ENCODE measurements at places on chromosomes 11 and 22.

DNA sequence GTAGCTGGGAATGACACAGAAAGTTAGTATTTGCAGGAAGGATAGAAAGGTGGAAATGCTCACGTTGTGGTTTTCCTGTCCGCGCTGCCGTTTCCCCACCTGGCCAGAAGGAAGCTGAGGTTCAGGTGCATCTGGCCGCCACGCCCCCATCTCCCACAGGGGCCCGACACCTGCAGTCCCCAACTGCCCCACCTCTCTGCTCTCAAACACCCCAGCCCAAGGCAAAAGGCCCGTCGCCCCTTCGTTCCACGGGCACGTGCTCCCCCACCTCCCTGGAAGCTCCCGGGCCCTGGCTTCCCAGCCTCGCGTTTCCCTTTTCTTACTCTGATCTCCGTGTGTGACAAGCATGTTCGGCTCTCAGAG lies 985.1 kb downstream of the BRD1 start:
- no peak for DNase-seq

- DNase-seq = no peak
These were observed 51.1 kb upstream of the CABP7 start for GRCh38 chr22:29668673-29669072.

- DNase-seq = no peak
These were observed 2.4 kb downstream of the JAM3 start for GRCh38 chr11:134071306-134071705.

DNA sequence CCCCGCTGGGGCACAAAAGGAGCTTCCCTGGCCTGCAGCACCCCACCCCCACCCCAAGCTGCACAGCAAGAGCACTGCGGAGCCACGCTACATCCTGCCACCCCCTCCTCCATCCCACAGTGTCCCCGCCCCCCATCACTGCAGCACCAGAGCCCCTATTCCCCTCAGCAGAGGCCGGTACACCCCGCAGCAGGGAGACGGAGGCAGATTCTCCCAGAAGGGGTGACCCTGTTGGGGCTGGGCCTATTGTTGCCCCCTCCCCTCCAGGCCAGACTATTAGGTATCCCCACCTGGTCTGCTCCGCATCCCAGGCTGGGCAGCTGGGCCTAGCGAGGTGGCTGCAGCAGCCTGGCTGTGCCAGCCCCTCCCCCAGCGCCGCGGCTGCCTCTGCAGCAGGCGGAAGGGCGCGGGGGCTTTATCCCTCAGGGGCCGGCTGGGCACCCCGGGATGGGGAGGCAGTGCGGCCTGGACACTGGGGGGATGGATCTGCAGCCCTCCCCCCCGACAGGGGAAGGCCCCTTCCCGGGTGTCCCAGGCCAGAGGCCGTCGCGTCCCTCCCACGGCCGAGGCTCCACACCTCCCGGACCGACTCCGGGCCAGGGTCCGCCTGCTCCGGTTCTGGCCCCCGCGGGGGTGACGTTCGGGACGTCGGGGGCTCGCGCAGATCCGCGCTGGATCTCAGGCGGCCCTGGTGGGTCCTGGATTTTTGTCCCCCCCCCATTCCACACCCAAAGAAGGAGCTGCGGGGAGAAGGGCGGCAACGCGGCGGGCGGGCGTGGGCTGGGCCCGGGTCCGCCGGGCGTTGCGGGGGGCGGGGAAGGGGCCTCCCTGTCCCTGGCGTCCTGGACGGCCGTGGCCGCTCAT lies 943 bp downstream of the DUSP8 start:
- no peak for DNase-seq

GRCh38 chr11:8138526-8138925 lies 30.3 kb downstream of the RIC3 start:
- DNase-seq = no peak

DNA sequence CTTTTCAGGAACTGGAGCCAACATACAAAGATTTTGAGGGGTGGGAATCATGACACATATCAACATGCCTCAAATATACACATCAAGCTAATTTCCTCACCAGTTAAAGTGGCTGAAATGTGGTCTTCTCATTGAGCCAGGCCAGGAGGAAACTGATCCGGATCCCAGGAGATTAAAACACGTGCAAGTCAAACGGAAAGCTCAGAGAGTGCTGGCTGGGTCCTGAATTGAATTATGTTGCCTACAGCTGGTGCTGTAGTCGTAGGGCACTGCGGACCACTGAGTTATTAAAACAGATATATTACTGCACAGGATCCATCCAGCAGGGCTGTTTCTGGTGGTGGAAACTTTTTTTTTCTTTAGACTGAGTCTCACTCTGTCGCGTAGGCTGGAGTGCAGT lies 14.1 kb upstream of the WNT7B start:
- DNase-seq = no peak

GRCh38 chr11:128942272-128942612 lies 429 bp downstream of the TP53AIP1 start:
- DNase-seq = no peak

DNA sequence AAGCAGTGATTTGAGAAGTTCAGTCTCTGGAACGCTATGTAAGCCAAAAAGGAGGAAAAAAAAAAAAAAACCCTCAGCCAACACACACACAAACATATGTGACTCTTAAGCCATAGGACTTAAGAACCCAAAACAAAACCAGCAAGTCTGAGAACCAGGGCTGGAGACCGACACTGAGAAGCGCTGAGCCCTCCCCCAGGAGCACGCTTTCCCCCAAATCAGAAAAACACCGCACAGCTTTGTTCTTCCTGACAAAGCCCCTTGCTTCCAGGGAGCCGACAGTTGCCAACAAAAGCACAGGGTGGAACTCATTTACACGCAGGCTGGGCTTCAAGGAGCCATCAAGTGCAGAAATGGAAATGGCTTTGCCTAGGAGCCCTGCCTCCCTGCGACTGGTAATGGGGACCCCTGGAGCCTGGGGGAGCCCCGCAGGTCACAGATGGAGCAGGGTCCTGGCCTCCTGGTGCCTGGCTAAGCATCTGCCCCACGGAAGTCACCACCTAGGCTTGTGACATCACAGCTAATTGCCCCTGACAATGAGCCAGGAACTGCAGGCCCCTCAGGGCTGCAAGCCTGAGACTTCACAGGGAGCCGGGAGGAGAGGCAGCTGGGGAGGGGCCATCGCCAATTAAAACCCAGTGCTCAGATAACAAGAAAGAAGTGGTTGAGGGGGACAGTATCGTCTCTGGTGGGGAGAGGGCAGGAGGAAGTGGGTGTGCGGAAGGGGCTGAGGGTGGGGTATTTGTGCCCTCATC lies 66.9 kb downstream of the NFAM1 start:
- peak; percentile 70 for DNase-seq

DNA sequence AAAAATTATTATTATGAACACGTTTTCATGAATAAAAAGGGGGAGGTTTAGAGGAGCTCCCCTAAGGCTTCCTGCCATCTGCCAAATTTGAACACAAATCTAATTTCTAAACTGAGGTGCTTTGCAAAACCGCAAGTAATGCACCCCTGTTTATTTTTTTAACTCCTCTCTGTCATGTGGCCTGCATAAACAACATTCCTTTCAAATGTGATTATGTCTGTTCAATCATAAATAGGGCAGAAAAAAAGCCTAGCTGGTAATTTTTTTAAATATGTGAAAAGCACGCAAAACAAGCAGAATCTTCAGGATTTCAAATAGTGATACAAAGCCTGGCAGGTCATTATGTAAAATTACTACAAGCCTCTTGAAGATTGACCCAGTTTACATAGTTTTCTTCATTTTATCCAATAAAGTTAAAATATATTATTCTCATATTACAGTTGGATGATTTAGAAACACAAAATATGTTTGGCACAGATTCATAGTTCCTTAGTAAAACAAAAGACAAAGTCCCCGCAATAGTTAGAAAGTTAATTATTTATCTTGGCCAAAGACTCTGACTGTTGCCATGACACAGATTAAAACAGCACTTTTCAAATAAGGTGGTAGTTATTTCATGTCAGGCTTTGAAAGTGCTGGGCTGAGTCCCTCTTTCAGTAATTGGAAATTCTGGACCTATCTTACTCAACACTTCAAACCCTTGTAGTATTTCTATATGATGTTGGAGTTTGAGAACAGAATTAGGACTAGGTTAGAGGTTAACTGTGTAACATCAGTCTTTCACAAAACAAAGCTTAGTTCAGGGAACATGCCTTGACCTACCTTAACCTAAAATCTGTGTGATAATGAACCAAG lies 200.3 kb upstream of the MPPED2 start:
- DNase-seq = no peak

- no peak for DNase-seq
These were observed 21.8 kb upstream of the ATXN10 start for GRCh38 chr22:45649809-45650208.

DNA sequence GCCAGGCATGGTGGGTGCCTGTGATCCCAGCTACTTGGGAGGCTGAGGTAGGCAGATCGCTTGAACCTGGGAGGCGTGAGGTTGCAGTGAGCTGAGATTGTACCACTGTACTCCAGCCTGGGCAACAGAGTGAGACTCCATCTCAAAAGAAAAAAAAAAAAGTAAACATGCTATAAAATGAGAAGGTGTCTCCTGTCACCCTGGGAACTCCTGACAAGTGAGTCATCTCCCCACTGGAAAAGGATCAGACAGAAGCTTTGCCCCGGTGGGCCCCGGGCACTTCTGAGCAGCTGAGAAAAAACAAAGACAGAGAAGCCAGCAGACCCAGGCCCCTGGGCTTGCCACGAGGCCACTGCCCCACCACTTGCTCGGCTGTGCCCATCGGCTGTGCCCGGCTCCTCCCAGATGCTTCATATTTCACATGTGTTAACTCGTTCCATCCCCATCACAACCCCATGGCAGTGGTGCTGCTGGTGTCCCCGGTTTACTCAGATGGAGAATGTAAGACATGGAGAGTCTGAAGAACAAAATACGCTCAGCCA lies 22.3 kb downstream of the TTLL1 start:
- DNase-seq = peak; percentile 59

DNA sequence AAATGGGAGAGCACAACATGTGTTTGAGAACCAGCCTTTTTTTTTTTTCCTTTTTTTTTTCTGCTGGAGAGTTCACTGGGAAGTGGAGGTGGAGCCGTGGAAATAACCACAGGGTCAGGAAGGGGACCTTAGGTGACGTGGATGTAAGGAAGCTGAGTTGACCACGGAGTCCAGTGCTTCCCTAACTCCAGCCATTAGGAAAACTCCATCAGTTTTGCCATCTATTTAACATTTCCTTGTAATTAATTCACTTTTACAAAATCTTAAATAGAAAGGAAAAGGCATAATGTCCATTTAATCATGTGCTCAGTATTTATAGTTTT lies 2.0 kb upstream of the CDK2AP2 start:
- no peak for DNase-seq

GRCh38 chr11:107857550-107858216 lies 904 bp downstream of the SLC35F2 start:
- no peak for DNase-seq

DNA sequence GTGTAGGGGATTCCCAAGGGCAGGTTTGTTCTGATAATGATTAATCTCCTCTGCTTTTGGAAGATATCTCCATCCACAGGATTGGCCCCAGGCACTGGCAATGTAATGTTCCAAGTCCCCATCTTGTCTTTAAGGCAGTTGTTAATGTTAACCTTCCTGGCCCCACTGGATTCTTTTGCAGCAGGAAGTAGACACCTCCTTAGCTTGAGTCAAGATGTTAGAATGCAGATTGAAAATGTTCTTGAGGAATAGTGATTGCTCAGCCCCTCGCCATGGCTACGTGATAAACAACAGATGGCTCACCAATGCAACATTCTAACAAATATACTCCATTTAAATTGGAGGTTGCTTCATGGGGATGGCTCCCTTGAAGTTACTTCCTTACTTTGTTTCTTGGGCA lies 7.3 kb downstream of the HEPHL1 start:
- peak; percentile 52 for DNase-seq

DNA sequence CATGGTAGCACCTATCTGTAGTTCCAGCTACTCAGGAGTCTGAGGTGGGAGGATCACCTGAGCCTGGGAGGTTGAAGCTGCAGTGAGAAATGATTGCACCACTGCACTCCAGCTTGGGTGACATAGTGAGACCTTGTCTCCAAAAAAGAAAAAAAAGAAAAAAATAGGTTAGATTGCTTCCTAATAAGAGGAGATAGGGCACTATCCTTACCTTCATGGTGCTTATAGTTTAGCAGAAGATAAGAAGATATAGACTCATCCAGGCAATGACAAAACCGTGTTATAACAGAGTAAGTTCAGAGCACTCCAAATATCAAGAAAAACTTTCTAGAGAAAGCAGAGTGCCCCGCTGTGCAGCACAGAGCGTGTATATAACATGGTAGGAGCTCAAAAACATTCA lies 42.1 kb downstream of the RRP8 start:
- no peak for DNase-seq

GRCh38 chr11:117200813-117201657 lies 1.9 kb downstream of the TAGLN start:
- peak; percentile 34 for DNase-seq

GRCh38 chr11:38460429-38460828 lies 1862.4 kb upstream of the RAG2 start:
- DNase-seq = peak; percentile 38

- DNase-seq = peak; percentile 75
These were observed 37.0 kb upstream of the HEPHL1 start for GRCh38 chr11:93984196-93984567.

DNA sequence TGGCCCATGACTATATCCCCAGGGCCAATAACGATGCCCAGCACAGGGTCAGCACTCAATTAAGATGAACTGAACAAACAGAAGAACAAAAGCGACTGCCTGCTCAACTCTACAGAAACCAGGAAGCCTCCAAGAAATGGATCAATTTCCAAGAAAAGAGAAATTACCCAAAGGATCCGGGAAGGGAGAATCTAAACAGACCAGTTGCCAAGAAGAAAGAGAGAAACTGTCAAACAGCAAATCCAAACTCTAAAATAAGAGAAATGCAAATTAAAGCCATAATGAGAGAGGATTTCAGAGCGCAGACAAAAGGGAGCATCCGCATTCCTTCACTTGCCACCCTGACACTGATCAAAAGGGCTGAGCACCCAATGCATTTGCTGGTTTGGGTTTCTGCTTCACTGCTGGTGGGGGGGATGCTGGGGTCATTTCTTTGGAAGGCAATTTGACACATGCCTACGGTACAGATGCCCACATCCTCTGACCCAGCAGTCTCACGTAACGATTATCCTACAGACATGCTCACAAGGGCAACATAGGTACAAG lies 37.7 kb upstream of the RFPL3 start:
- no peak for DNase-seq

GRCh38 chr11:45180179-45180847 lies 33.9 kb downstream of the PRDM11 start:
- DNase-seq = peak; percentile 62

- no peak for DNase-seq
These were observed 51.7 kb upstream of the FTH1 start for GRCh38 chr11:62018981-62019664.

- peak; percentile 84 for DNase-seq
These were observed 55.7 kb downstream of the CD82 start for GRCh38 chr11:44621140-44621681.
